Fibroblast of villous mesenchyme (primary cell): ENCODE measurements at places on chromosomes 11 and 22. TPM values are rescaled to one million over a fixed set of nuclear protein-coding genes. Genes with fewer than 3 reads are reported as not detected.

ARFGAP2 gene
- total RNA-seq, result 101 and 112 TPM in 2 replicates

MUC6 gene
- not detected in 2 replicates for total RNA-seq

GANAB gene
- 178 and 211 TPM in 2 replicates for total RNA-seq

SC5D gene
- 49.0 and 66.9 TPM in 2 replicates for total RNA-seq
